ENCODE measurements at places on chromosomes 7 and 10.

DNA sequence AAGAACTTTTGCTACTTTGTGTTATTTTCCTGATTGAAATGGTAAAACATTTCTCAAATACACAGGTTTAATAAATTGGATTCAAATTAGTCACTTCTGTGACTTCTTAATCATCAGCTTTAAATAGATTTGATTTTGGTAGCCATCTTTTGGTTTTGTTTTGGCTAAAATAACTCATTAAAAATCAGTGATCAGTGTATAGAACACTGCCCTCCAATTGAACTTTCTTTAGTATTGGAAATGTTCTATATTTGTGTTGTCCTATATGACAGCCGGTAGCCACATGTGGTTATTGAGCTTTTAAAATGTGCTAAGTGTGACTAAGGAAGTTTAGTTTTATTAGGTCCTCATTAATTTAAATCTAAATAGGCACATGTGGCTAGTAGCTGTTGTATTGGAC lies 50.4 kb downstream of the GLCCI1 start:
- DNase-seq = no peak

DNA sequence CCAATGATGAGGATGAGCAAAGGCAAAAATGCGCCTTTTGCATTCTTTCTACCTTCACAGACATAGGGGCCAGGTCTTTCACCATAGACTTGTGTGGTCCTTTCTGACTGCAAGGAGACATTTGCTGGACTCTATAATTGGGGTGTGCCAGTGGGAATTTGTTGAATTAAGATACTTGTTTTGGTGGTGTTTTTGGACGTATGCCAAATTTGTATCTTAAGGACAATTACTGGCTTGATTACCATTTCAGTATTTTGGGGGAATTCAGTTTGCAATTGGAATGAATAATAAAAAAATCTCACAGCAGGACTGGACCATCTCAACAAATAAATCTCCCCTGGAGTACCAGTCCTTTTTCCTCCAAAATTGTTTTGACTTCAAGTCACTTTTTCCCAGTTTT lies 47.9 kb downstream of the SND1 start:
- no peak for DNase-seq

DNA sequence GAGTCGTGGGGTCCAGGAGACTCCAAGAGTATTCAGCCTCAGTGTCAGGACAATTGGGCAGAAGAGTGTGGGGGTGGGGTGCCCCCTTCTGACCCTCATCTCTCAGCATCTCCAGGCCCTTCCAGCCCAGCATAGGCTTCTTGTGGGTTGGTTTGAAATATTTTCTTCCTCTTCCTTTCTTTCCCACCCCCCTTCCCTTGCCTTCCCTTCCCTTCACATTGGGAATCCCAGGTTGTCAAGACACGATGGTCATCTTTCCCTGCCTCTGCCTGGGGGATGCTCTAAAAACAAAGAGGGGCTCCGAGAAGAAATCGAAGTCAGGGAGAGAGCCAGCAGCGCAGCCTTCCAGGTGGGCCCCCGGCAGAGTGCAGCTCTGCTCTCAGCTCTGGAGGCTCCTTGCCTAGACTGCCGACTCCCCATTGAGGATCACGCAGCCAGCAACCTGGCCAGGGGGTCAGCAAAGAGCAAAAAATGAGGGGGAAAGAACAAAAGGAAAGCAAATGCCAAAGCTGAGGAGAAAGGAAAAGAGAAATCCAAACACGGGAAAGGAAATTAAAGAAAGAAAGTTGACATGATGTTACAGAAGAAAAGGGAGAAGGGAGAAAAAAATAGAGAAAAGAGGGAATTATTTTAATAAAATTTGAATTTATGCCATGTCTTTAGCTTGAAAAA lies 1.5 kb downstream of the PAX2 start:
- no peak for DNase-seq

DNA sequence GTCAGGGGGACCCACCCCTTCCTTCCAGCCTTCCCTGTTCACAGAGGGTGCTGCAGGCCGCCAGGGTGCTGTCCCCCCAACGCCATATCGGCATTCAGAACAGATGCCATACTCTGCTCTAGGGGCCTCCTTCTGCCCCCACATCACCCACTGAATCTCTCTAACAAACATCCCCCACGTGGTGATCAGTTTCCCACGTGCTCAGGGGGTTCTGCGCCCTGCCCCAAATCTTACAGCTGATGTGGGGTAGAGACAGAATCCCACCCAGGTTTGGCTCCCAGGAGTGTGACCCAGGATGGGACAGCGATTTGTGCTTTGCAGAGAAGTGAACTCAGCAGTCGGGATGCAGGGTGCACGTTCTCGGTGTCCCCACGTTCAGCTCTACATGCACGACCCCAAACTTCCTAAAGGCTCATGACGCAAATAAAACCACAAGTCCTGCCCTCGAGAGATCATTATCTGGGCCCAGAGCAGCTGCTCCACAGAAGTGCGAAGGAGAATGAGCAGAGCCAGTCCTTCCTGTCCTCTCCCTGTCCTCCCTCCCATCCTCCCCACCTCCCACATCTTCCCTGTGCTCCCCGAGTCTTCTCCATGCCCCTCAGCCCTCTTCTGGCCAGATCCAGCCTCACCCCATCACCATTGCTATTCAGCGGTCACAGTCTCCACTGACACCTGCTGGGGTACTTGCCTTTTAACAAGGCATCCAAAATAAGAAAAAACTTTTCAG lies 423.4 kb downstream of the DNAJB6 start:
- DNase-seq = no peak

- no peak for DNase-seq
These were observed 180.0 kb downstream of the RELN start for GRCh38 chr7:103809229-103809994.

DNA sequence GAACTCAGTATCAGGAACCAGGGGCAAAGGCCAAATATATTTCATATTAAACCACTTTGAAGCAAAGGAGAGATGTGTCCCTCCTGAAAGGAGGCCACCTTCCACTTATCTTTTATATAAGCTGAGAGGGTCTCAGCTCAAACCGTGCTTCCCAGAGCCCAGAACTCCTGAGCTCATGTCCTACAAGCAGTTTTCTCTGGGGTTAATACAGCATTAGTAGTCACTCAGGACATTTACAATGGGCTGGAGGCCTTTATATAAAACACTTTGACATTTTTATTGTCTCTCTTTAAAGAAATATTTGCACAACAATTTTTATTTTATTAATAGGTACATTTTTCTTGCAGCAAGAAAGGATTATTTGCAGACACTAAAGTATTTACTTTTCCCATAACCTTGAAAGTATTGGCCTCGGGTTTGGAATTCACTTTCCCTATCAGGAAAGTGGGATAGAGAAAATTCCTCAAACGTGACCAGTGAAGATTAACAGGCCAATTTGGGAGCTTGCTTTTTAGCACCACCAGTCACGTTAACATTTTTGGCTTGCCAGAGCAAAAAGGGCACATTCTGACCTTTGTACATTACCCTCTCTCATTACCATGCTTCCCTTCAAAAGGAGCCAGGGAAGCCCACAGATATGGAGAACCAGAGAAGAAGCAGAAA lies 464.9 kb upstream of the NRP1 start:
- DNase-seq = peak; percentile 15

- DNase-seq = no peak
These were observed 60.5 kb upstream of the GHITM start for GRCh38 chr10:84078771-84079170.

DNA sequence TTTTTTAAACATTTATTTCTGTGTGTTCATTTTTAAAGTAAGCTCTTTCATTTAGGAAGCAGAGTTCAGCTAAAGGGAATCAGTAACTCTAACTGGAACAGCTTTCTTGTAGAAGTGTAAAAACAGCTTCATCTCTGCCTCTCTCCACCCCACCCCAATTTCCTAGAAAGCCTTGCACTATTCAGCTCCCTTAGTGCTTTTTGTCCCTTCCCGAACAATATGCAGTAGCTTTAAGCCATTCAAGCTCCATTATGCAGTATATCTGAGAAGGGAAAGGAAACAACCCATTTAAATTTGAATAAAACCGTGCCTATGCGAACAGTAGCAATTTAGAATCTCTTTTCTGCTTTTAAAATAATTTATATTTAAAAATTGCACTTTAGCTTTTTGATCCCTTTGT lies 134.5 kb downstream of the TRIL start:
- no peak for DNase-seq

- DNase-seq = peak; percentile 50
These were observed 161.4 kb downstream of the PIP4K2A start for GRCh38 chr10:22552888-22553378.

DNA sequence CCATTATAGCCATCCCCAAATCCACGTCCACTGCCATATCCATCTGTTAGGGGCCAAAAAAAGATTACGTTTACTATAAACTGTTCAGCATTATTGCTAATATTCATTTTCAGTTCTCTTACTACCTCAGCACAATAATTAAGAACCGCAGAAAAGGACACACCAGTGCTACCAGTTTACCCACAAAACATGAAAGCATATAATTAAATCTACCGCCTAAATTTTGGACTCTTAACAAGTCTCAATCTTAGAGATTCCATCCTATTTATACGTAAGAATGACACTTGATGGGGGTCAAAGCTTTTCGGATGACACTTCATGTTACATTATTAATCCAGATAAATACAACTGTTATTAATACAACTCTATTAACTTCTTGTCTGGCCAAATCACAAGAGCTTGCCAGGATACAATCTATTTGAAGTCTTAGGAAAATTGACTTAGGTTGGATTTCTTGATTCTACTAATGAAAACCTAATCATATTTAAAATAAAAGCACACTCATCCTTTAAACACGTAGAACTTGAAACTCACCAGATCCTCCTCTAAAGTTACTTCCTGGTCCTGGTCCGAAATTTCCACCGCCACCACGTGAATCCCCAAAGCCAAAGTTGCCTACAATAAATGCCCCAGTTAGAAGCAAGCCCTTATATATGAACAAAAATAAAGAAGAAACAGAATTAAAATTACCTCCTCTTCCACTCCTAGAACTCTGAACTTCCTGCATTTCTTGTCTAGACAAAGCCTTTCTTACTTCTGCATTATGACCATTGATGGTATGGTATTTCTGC lies 4.5 kb downstream of the HNRNPA2B1 start:
- DNase-seq = no peak

DNA sequence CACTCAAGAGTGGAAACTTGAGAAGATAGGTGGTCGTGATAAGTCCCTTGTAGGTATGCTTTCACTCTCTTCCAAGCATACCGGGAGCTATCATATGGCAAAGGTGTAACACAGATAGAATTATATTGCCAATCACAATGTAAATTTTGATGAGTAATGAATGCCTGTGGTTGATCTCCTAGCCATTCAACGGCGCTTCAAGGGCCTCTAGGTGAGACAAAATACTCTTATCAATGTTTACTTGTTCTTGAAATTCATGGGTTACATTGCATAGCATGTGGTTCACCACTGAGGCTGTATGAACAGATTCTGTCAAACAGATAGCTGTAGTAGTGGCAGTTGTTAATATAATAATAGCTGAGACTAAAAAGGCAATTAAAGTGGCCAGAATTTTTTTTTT lies 82.4 kb downstream of the THSD7A start:
- peak; percentile 23 for DNase-seq

GRCh38 chr10:119222966-119223386 lies 15.6 kb downstream of the GRK5 start:
- DNase-seq = no peak

DNA sequence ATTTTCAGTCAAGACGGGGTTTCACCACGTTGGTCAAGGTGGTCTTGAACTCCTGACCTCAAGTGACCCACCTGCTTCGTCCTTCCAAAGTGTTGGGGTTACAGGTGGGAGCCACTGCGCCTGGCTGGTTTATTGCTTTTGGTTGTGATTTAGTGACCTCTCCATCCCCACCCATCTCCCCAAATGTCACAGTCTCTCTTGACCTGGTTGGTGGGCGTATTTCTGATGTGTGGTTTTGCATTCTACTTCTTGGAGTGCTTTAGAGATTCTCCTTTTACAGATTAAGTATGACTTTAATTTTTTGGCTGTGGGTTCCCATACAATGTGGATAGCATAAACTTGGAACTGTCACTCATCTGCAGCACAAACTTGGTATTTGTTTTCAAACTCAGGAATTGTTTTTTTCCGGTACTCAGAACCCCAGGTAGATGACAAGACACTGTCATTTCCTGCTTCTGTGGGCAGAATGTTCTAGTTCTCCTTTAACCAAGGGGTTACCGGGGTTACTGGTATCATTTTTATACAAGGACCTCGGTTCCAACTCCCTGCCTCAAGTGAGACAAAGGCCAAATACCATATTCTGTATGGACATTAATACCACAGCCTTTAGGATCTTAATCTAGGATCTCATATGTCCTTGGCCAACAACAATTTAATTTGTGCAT lies 50.5 kb downstream of the MRC1 start:
- DNase-seq = no peak

GRCh38 chr10:121079226-121079625 lies 228.1 kb downstream of the WDR11 start:
- no peak for DNase-seq

DNA sequence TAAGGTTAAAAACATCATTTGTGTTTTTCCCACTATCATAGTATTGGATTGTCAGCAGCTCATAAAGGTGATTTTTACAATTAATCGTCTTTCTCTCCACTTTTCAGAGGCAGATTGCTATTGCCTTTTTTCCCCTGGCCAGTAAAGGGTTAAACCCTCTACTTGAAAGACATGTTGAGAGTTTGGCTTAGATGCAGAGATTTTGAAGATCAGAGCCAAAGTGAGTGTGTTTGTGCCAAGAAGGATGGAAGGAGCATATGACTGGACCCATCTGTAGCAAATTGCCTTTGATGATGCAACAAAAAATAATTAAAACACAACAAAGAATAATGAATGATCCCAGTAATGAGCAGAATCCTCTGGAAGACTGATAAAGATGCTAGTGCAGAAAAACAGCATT lies 373.1 kb downstream of the MALRD1 start:
- DNase-seq = peak; percentile 2

GRCh38 chr7:21547501-21547900 lies 4.7 kb downstream of the DNAH11 start:
- DNase-seq = no peak

DNA sequence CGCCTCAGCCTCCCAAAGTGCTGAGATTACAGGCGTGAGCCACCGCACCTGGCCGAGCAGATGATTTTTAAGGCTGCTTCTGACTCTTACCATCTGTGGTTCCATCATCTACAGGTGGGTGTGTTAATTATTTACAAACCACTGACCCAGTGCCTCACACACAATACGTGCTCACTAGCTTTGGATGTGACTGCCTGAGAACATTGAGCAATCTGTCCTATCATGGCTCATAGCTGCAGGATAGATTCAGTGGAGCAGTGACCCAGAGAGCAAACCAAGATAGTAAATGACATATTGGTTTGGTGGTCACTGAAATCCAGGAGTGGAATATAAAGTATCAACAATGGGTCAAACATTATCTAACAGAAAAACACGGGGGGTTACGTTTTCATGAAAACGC lies 24.1 kb downstream of the GPAM start:
- no peak for DNase-seq

- DNase-seq = no peak
These were observed 56.7 kb upstream of the TFEC start for GRCh38 chr7:116087291-116087690.

- DNase-seq = no peak
These were observed 496.9 kb downstream of the TCERG1L start for GRCh38 chr10:130814610-130815009.
